Hematopoietic multipotent progenitor cell (in vitro differentiated cells): ENCODE measurements at places on chromosomes 5 and 9. TPM values are rescaled to one million over a fixed set of nuclear protein-coding genes. Genes with fewer than 3 reads are reported as not detected.

- no peak for DNase-seq
Measured at GRCh38 chr9:112569186-112569585, 82.6 kb downstream of the KIAA1958 start.

- DNase-seq, result no peak
Measured at GRCh38 chr5:60487885-60488442, 212.0 kb downstream of the DEPDC1B start.

GRCh38 chr5:155953335-155953734 is 373.6 kb upstream of the SGCD start:
- no peak for DNase-seq

DNA sequence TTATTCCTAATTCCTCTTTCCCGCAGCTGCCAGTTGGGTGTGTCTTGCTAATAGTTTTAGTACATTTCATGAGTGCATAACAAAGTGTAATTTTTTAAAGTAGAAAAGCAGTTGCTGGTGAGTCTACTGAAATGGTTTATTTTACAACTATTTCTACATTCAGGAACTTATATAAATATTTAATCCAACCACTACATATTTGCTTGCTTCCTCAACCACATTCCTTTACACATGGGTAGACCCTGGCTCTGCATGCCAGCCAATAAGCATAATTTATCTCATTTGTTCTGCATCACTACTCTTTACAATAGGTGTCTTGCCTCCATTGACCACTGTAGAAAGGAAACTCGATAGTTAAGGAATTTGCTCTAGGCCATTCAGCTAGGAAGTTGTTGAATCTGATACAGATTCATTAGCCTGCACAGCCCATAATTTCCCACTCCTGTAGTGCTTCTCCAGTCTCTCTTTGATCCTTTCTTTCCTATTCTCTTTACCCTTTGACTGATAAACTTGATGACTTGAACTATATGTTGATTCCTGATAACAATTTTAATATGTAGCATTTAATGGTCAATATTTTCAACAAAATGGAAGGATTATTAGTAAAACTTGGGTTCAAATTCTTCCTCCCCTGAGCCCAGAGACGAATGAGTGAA is 342.5 kb upstream of the ACTBL2 start:
- DNase-seq, result no peak

DNA sequence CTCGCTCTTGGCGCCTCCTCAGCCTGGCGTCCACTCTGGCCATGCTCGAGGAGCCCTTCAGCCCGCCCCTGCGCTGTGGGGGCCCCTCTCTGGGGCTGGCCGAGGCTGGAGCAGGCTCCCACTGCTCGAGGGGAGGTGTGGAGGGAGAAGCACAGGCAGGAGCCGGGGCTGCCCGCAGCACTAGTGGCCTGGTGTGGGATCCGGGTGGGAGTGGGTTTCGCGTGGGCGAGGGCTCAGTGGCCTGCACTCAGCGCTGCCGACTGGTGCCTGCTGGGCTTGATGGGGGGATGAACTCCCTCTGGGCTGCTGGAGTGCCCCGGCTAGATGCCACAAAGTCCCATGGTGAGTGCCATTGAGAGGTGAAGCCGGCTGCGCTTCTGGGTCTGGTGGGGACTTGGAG is 4.4 kb upstream of the HSPA4 start:
- no peak for DNase-seq

- DNase-seq, result no peak
Measured at GRCh38 chr5:76684756-76685519, 31.0 kb upstream of the F2R start.

DNA sequence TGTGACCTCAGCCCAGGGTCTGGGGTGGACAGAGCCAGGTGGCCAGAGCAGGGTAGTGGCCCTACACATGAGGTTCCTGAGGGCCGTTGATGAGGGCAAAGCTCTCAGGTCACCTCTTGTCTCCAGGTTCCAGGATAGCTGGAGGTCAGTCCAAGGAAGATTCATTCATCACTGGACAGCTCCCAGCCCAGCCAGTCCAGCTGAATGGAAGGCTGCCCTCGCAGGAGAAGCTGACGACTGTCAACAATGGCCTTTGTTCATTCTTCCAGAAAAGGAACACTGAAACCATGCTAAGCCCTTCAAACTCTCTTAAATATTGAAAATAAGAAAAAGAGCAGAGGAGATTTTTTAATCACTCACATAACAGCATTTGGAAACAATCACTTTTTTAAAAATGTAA is 169.7 kb upstream of the TBCA start:
- no peak for DNase-seq

DNA sequence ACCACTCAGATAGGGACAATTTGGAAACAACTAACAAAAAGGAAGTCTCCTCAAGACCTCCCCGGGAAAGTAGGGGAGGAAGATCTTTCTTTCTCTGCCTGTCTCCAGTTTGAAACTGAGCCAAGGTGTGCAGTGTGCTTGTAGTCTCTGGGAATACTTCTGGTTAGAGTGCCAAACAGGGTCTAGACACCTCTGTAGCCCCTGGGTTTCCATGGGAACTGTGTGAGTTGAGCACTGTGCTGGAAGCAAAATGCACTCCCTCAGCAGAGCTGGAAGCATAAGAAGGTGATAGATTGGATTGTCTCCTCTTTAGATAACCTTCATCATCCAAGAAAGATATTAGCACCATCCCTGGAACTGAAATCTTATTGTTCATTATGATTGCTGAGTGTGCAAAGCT is 129.2 kb upstream of the TNPO1 start:
- no peak for DNase-seq

- no peak for DNase-seq
Measured at GRCh38 chr5:159552751-159553150, 222.5 kb upstream of the IL12B start.

- DNase-seq, result no peak
Measured at GRCh38 chr5:136057401-136058038, 28.7 kb downstream of the TGFBI start.

DNA sequence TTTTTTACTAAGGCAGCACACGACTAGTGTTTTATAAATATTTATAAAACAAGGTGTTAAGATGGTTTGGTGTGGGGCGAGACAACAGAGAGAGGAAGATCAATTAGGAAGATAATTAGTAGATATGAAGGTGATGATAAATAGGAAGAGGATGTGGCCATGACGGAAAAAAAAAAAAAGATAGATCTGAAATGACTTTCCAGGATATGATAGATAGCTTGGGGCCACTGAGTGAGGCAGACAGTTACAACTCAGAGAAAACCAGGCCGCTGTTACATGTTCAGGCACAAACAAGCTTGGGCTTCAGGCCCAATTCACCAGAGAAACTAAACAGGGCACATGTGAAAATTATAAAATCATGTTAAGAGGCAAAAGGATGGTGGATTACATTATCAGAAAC is 43.2 kb downstream of the KIAA0825 start:
- DNase-seq, result no peak

DNA sequence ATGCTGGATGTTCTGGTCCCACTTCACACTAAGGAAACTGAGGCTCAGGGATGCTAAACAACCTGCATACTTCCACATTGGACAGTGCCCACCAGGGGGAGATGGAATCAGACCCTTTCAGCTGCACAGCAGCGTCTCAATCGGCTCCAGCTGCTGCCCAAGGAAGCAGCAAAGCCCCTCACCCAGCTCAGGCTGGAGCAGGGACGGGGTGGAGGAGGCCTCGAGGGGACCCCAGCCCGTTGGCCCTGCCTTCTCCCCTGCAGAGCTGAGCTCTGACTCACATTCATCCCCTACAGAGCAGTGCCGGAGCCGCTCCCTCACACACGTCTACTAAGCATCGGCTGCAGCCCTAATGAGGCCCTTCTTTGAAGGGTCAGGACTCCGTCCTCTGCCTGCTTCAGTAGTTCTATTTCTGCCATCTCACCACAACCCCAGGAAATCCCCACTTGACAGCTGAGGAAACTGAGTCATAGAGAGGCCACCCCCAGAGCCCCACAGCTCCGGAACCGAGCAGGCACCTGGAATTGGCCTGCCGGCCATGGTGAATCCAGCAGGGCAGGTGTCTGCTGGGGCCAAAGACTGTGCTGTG is 21.5 kb upstream of the SUSD3 start:
- no peak for DNase-seq

DNA sequence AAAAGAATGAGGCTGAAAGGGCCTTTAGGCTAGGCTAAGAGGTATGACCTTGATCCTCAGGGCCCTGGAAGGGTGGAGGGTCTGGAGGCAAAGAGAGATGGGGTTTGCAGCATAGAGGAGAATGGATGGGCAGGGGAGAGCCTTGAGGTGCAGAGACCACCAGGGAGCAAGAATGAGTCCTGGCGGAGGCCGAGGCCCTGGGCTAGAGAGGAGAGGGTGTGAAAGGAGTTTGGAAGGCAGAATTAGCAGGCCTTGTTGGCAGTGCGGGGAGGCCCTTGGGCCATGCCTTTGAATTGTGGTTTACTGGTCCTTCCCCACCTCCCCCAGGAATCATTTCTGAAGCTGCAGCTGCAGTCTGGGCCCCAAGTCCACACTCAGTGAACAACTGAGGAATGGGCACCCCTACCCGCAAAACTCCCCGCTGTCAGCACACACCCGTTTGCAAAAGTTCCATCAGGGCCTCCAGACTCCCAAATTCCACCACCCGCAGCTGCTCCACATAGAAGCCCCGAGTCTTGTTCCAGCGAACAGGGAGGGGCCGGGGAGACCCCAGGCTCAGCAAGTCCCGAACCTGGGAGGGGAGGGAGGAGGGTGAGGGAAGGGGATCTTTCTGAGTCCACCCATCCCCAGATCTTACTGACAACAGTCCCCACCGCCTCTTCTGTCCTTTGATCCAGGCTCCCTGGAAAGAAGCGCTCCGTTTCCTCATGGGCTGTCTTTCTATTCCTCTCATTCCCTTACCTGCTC is 2.1 kb downstream of the KIF12 start:
- DNase-seq, result no peak

GRCh38 chr9:98967257-98967656 is 23.6 kb downstream of the COL15A1 start:
- no peak for DNase-seq

The NRG2 gene
- total RNA-seq, result under 0.01 TPM

The CLIC3 gene
- total RNA-seq, result 0.27 TPM

The ZNF879 gene
- 5.4 TPM for total RNA-seq
